HS-5 (cell line): ENCODE measurements at places on chromosomes 3 and 15.
A peak's percentile ranks its signal among the peaks of the same experiment; 100 is the strongest.

GRCh38 chr3:188232656-188233055, 78.7 kb downstream of the LPP start:
- DNase-seq, result no peak

GRCh38 chr3:72663429-72663828, 184.8 kb downstream of the SHQ1 start:
- DNase-seq, result no peak

DNA sequence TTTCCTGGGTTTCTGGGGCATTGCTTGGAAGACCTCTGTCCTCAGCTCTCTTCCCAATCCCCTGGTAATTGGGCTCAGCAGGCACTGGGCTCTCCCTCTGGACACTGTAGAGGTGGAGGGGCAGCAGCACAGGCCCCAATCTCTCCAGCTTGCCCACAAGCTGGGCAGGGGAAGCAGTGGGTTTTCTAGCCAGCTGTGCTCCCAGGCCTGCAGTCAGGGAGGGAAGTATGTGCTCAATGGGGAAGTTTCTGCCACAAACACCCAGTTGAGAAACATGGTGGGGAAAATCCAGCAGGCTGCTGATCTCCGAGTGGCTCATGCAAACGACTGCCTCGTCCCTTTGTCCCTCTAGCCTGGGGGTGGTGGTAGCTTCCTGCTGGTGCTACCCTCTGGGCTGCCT, 12.8 kb upstream of the RFT1 start:
- DNase-seq, result no peak

DNA sequence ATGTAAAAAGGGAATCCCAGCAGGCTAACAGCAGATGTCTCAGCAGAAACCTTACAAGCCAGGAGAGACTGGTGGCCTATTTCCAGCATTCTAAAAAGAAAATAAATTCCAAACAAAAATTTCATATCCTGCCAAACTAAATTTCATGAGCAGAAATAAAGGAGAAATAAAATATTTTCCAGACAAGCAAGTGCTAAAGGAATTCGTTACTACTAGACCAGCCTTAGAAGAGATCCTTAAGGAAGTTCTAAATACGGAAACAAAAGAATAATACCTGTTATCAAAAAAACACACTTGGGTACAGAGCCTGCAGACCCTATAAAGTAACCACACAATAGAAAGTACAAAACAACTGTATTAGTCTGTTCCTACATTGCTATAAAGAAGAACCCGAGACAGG, 41.4 kb downstream of the HDGFL3 start:
- DNase-seq, result no peak

GRCh38 chr15:49507261-49507660, 84.2 kb downstream of the FGF7 start:
- DNase-seq, result no peak

DNA sequence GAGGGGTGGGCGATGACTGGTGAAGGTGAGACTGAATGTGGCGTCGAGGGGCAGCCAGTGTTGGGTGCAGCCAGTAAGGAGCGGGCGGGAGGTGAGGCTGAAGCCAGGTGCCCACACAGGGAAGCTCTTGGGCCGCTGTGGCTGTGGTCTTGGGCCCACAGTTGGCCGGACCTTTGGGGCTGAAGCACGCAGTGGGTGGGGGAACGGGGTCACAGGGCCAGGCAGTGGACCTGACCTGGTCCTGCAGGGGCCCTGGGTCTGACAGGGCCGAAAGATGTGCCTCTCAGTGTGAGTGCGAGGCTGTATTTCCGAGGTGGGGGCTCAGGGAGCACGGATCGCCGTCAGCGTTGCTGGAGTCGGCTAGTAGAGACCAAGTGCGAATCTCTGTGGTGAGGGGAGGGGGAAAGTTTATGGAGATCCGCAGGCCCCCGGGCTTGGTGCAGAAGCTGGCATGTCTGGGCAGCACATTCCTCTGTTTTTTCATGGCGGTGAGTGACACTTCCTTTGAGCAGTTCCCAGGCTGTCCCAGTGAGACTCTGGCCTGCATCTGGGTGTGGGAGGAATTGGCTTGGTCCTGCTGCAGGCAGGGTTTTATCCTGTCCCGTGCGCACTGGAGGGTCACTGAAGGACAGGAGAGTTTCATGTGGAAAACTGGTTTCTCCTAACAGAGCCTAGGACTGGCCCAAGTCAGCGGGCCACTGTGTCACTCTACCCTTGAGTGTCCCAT, 100.8 kb downstream of the TMEM266 start:
- no peak for DNase-seq

GRCh38 chr3:44252332-44252959, 10.8 kb downstream of the TOPAZ1 start:
- DNase-seq, result no peak

DNA sequence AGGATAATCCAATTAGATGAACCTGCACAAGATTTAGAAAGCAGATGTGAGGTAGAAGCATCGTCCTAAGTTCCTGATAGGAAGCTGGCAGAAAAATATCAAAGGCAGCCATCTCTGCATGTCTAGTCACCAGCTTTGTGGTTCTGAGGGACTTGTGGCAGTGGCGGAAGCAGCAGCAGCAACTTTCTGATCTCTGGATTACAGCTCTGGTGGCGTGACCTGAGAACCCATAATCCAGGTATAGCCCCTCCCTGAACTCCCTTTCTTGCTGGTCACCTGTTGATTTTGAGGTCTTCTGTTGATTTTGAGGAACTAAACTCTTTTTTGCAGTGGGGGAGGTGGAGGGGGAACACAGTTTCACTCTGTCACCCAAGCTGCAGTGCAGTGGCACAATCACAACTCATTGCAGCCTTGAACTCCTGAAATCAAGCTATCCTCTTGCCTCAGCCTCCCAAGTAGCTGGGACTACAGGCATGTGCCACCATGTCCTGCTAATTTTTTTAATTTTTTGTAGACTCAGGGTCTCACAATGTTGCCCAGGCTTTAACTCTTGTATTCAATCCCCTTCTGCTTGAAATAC, 7.9 kb downstream of the FSIP1 start:
- no peak for DNase-seq

DNA sequence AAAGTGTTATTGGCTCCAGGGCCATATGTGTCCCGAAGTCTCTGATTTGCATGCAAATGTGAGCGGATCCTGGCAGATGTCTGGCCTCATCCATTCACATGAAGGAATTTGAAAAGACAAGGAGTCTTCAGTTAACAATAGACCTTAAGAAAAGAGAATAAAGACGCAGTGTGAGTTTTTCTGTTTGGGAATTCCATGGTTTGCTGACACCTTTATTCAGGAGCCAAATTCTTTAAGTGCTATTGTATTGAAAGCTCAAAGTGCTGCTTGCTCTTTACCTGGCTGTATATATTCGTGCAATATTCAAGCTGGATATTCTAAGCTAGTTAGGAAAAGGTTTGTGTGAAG, 2.2 kb downstream of the LRRN1 start:
- no peak for DNase-seq

GRCh38 chr3:54168451-54168850, 46.1 kb downstream of the CACNA2D3 start:
- DNase-seq, result no peak

- DNase-seq, result no peak
Measured at GRCh38 chr15:72936691-72937679, 115.3 kb upstream of the NEO1 start.

- peak; percentile 28 for DNase-seq
Measured at GRCh38 chr3:170602556-170602955, 16.7 kb upstream of the SLC7A14 start.

DNA sequence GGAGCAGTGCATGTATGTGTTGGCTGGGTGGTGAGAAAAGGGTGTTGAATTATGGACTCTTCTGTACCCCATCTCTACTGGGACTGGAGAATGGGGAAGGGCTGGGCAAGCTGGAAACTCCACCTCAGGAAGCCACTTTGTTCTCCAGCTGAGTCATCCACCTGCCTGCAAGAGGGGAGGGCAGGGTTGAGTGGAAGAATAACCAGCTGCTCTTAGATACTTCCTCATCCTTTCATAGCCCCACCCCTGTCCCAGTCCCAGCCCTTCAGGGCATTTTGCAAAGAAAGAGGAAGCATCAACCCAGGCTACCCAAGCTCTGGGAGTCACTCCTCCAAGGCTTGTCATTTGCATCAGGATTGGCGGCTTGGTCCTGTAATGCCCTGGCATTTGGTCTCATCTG, 33.1 kb downstream of the RAB11A start:
- DNase-seq, result no peak

GRCh38 chr15:64586259-64586870, 126.0 kb downstream of the ZNF609 start:
- no peak for DNase-seq

DNA sequence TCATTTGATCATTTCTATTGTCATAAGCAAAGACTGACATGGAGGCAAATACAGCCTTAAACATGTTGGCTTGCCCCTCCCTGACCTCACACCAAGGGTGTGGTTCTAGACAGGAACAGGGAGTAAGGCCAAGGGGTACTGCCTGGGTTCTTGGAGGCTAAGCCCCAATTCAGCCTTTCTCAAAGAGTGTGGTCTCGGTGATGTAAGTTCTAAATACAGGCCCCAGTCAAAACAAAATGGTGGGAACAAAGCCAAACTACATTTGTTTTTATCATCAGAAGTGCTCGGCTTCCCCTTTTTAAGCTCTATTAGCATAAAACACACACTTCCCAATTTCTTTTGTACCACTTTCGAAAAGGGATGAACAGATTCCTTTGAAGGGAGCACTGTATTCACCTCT, 129.5 kb downstream of the ATP8B4 start:
- no peak for DNase-seq

DNA sequence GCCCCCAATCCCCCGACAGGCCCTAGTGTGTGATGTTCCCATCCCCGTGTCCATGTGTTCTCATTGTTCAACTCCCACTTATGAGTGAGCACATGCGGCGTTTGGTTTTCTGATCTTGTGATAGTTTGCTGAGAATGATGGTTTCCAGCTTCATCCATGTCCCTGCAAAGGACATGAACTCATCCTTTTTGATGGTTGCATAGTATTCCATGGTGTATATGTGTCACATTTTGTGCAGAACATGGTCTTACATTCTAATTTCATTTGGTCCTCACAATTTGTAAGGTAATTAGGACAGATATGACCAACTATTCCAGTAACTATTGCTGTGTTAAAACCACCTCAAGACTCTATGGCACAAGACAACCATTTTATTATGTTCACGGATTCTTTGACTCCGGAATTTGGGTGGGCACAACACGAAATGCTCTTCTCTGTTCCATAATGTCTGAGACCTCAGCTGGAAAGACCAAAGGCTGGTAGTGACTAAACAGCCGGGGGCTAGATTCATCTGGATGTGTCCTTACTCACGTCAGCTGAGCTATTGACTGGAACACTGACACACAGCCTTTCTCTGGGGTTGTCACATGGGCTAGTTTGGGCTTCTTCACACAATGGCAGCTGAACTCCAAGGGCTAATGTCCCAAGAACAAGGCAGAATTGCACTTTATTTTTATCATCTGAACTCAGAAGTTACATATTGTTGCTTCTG, 13.6 kb upstream of the GLCE start:
- no peak for DNase-seq

GRCh38 chr3:76949033-76949432, 90.9 kb upstream of the ROBO2 start:
- no peak for DNase-seq

GRCh38 chr15:68091743-68092142, 37.6 kb downstream of the PIAS1 start:
- no peak for DNase-seq

DNA sequence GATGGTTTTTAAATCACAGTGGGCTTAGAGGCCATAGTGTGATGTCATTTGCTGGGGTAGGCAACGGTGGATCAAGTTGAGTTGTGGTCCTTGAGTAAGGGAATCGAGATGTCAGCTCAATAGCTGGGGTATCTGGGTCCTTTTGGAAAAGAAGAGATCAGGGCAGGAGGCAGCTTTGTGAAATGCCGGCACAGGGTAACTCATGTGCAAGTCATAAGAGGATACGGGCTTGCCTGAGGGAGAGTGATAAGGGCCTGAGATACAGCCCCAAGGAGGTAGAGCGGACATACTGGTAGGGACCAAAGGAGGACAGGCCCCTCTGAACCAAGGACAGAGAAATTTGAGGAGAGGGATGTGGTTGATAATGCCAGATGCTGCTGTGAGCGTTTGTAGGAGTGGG, 4.2 kb upstream of the FAM131A start:
- DNase-seq, result no peak

DNA sequence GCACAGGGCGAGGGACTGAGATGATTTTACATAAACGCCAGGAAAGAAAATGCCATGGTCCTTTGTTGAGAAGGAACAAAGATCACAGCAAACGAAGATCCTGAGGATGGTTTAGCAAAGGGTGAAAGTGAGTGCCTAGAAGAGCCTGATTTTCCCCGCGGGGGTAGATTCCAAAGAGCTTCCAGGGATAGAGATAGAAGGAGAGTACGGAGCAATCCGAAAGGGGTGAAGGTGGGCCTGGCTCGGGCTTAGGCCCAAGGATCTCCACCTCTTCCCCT, 977 bp downstream of the CDC25A start:
- DNase-seq, result no peak

GRCh38 chr3:15348246-15348645, 15.9 kb upstream of the SH3BP5 start:
- DNase-seq, result no peak

DNA sequence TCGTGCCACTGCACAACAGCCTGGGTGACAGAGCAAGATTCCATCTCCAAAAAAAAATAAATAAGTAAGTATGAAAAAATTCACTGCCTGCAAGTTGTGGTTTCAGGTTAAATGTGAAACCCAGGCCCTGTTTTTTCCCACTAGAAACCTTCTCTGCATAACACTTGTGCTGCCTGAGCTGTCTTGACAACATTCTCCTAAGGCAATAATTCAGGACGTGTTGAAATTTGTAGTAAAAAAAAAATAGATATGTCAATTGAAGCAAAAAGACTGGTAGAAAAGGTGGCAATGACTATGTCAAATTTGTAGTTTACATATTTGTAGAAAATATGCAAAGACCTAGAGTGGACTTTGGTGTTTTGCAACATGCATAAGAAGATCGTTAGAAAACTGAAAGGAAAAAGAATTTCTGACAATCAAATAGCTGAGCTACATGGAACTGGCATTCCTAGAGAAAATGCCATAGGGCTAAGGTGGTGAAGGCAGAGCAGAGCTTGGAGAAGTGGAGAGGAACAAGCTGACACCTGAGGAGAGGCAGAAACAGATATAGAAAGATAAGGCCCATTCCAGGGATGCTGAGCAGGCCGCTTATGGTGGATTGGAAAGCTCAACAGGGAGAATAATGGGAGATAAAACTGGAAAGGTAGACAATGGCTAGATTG, 150.2 kb downstream of the PLCH1 start:
- no peak for DNase-seq

DNA sequence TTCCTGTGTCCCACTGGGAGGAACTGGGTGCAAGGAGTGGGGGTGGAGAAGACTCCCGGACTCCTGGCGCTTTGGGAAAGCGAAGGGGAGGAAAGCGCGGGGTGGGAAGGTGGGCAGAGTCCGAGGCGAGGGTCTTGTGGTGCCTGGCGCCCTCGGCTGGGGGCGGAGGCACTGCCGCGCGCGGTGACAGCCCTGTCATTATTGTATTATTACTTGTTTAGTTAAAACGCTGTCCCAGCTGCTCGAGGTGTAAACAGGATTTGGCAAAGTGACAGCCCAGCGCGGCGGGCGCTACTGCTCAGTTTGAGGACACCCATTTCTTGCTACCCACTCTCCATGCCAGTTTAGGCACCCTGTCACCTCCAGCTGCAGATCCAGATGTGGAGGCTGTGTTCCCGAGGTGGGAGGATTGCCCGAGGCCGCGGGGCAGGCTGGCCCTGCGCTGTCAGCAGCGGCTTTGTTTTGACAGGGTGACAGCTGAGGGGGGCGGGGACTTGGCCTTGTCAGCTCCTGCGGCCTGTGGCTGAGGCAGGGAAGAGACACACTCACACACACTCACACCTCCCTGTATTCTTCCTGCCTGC, 1.0 kb downstream of the KAT2B start:
- no peak for DNase-seq
